ENCODE measurements at places on chromosomes 16 and 17. TPM values are rescaled to one million over a fixed set of nuclear protein-coding genes. Genes with fewer than 3 reads are reported as not detected.

The FZD2 gene
- under 0.01 TPM for total RNA-seq

The FBXO39 gene
- total RNA-seq: not detected

The ERN2 gene
- 0.26 TPM for total RNA-seq

The GRIN2C gene
- total RNA-seq: under 0.01 TPM

The KRTAP9-4 gene
- total RNA-seq: not detected

The RAB11FIP4 gene
- 16.4 TPM for total RNA-seq

The CCL4L2 gene
- total RNA-seq: not detected

The PRR11 gene
- 1.3 TPM for total RNA-seq
